Stimulated activated CD4-positive, alpha-beta T cell treated with anti-CD3 and anti-CD28 coated beads, Interleukin-15, amount 100 ng/mL, for 1 hour (primary cell): ENCODE measurements at places on chromosomes 6 and 20.

- DNase-seq = no peak
These were observed 15.9 kb upstream of the MDGA1 start for GRCh38 chr6:37713529-37714119.

DNA sequence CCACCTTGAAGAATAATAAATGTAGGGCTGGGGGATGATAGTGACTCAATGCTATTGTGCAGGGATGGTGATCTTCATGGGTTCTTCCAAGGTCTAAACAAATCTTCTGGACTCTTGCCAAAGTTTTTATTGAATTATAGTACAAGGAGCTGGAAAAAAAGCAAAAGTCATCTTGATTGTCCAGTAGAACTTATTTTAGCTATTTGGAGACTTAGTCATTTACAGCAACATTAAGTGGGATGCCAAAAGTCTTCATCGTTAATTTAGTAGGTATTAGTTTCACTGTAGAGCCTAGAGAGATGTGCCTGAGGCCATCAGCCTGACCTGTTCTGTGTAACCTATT, 212.9 kb upstream of the TBX18 start:
- DNase-seq = no peak

DNA sequence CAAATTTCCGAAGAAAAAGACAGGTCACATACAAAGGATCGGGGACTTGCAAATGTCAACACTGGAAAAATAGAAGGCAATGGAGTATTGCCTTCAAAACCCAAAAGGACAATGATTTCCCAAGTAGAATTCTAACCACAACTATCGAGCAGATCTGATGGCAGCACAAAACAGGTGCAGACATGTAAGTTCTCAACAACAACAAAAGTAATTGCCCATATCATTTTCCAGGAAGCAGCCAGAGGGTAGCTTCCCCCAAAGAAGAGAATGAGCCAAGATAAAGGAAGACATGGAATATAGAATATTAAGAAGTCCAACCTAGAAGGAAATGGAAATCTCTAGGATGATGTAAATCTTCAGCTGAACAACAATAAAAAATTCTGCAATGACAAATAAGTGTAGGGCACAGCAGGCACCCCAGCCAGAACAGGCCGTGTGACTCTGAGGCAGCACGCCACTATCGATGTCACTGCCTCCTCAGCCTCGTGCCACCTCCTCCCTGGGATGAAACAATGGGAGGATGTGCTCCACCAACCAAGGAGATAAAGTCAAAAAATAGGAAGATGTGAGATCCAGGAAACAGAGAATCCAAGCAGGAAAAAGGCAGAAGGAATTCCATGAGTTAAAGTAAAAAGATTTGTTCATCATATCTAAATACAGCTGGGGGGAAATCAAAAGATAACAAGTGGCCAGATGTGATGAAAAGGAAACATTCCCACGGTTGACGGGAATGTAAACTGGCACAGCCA, 34.1 kb downstream of the SERPINB1 start:
- DNase-seq = no peak

GRCh38 chr20:23155141-23155590, 69.0 kb upstream of the CD93 start:
- DNase-seq = no peak

- no peak for DNase-seq
These were observed 785 bp upstream of the ULBP3 start for GRCh38 chr6:150069706-150070105.

- DNase-seq = no peak
These were observed 253.4 kb downstream of the PHACTR1 start for GRCh38 chr6:12969966-12970365.

GRCh38 chr20:59471653-59472421, 132.5 kb upstream of the PHACTR3 start:
- DNase-seq = no peak

DNA sequence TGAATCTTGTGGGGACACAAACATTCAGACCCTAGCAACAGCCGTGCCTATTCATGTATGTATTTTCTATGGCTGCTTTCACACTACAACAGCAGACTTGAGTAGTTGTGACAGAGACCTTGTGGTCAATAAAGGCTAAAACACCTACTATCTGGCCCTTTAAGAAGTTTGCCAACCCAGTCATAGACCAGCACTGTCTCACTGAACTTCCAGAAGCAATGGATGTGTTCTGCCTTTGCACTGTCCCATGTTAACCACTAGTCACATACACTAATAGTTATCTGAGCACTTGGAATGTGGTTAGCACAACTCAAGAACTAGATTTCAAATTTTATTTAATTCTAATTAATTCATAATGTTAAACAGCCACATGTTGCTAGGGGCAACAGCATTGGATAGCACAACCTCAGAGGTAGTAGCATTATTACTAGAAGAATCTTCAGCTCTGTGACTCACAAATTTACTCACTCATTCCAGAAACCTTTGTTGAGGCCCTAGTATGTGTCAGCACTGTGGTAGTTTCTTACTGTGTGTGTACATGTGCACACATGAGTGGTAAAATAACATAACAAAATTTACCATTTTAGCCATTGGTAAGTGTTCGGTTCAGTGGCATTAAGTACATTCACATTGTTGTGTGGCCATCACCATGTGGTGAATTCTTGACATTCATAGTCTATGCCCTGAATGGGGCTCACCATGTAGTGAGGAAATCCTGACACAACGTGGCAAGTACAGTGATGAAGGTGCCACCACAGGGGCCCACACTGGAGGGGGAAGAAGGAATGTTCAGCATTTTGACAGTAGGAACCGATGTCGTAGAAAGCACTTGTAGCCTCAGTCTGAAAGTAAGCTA, 107.3 kb downstream of the CEP57L1 start:
- no peak for DNase-seq

DNA sequence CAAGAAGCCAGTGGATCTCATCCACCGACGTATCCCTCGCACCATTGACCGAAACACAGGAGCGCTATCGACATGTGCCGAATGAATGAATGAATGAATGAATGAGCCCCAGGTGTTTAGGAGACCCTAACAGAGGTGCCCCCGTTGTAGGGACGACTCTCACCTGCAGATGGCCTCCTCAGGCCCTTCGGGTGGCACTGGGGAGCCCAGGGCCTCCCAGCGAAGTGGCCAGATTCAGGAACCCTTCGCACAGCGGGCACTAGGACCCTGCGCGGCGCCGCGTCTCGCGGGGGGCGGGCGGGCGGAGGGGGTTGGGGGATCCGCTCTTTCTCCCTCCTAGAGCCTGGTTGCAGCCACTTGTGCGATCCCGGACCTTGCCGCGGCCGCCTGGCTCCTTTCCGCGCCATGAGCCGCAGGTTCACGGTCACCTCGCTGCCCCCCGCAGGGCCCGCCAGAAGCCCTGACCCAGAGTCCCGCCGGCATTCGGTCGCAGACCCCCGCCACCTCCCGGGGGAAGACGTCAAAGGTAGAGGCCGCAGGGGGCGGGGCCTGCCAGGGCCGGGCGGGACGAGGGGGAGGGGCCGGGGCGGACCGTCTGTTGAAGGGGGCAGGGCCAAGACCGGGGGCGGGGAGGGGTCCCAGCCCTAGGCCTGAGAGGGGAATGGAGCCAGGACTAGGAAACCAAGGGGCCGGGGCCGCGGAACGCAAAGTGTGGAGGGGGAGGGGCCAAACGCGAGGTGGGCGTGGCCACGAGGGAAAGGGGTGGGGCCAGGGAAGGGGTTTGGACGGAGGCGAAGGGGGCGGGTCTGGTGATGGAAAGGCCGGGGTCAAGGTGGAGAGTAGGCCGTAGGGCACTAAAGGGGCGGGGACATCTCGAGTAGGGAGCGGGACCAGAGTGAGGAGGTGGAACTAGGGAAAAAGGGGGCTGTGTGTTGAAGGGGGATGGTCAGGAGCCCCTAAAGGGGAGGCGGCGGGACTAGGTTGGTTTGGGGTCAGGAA, 7.4 kb upstream of the SLC12A5 start:
- DNase-seq = no peak

DNA sequence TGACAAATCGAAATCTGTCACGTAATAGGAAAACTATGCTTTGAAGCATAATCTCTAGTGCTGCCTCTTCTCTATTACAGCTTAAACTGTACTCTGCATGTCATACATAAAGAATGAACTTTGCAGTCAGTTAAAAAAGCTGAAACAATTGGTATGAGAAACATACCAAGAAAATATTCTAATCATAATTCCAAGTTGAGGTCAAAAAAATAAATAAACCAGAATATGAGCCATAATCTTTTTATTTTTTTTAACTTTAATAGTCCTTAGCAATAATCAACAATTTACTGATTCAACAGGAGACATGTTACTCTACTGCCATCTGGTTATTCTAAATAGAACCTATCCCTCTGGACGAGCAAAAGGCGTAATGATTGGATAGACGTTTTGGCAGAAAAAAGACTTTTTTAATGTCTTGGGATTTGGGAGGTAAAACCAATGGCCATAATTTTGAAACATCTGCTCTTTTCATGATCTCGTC, 224.4 kb upstream of the FLRT3 start:
- DNase-seq = no peak

DNA sequence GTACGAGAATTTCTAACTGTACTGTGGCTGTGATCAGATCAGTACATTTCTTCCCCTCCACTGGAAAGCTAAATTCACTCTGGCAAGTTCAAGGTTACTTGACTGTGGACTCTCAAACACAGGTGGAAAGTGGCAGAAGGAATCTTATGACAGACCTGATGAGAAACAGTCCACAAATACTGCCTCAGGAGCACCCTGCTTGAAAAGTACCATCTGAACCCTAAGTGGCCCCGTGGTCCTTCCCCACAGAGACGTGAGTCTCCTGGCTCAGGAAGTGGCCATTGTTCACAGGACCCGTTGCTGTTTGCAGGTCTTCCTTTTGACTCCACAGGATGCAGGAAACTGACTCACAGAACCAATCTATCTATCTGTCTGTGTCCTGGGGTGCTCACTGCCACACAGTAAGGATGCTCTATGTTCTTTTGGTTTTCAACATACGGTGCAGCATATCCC, 47.5 kb upstream of the NHSL1 start:
- DNase-seq = no peak

DNA sequence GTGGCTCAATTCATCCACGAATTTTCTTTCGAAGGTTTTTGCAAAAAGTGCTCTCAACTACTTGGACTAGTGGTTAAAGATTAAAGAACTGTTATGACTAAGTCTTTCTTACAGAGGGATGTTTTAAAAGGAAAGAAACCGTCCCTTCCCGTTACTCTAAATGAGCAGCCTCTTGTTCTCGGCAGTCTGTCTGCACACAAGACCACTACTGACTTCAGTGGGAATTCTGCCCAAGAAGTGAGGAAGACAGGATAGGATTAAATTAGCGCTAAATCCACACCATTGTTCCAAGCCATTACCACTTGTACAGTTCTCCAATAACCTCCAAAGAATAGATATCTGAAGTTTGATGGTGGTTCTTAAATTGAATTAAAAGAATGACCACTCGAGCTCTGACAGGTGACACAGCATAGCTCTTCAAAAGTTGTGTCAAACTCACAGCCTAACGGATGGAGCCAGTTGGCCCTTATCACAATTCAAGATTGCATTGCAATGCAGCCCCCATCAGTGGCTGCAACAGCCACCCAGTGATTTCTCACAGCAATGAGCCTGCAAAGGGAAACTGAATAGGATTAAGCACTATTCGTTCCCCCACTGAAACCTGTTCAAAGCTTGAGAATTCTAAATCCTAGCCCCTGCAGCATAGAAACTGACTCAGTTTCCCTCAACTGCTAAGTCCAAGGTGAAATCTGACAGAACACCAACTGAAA, 1.8 kb downstream of the EPB41L2 start:
- DNase-seq = no peak

- no peak for DNase-seq
These were observed 502 bp upstream of the HTR1E start for GRCh38 chr6:86936834-86937218.

DNA sequence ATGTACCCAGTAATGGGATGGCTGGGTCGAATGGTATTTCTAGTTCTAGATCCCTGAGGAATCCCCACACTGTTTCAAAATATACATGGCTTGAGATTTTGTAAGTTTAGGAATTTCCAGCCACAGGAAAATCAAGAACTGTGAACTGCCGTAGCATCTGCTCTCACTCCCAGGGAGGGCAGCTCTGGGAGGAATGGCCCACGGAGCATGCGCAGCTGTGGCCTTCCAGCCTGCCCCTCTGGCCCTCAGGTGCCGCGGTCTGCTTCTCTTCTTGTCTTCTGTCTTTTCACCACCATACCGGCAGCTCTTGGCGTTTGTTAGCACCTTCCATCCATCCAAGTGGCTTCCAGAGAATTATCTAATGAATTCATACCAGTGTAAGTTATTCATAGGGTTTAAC, 19.9 kb upstream of the EXOC2 start:
- DNase-seq = no peak

- no peak for DNase-seq
These were observed 597.9 kb downstream of the COL12A1 start for GRCh38 chr6:74607934-74608333.

DNA sequence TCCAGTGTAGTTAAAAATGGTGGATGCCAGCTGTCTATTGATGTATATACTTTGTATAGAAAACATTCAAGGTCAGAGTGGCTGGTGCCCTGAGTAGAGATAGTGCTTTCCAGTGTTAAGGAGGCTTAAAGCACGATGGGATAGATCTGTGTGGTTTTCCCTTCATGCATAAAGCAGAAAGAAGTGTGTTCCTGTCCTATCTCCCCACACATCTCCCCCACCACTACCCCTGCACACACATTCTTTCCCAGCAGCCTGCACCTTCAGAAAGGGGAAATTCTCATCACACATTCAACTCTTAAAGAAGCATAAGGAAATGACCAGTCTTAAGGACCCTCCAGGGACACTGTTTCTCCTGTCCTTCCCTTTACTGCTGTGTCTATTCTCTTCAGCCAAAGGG, 221.7 kb upstream of the TAB2 start:
- no peak for DNase-seq

GRCh38 chr6:154535147-154535546, 24.7 kb upstream of the CNKSR3 start:
- DNase-seq = no peak

- no peak for DNase-seq
These were observed 67.1 kb upstream of the SLC22A23 start for GRCh38 chr6:3523966-3524365.

DNA sequence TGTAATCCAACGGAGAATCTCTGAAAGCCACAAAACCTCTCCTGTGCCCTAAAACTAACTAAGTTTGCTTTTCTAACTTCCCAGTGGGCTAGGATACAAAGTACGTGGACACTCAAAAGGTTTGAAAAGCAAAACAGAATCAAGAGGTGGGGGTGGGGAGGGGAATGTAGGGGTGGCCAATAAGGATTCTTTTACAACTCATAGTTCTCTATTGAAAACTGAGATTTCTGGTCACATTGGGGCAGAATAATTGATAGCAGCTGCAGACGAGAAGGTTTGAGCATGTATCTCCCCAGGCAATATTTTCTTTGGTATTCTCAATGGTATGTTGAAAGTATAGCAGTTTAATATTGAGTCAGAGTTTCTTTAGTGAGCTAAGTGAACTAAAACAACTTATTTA, 376.7 kb upstream of the CITED2 start:
- no peak for DNase-seq

GRCh38 chr6:22025468-22026163, 271.2 kb downstream of the PRL start:
- DNase-seq = no peak

DNA sequence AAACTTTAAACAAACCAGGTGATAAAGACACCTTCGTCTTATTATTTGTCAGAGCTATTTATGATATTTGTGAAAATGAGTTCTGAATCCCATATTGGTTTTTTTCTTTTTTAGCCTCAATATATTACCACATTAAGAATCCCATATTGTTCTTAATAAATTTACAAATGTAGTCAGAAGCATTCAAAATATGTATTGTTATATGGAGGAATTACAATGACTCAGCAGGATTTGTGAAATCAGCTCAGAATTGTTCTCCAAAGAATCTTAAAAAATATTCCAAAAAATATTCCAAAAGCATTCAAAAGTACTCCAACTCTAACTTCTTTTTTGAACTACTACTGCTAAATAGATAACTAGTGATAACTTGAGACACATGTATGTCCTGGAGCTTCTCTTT, 6.5 kb upstream of the ZNF343 start:
- DNase-seq = no peak
